Activated CD8-positive, alpha-beta memory T cell treated with anti-CD3 and anti-CD28 coated beads for 48 hours (primary cell): ENCODE measurements at places on chromosomes 6 and 20.

DNA sequence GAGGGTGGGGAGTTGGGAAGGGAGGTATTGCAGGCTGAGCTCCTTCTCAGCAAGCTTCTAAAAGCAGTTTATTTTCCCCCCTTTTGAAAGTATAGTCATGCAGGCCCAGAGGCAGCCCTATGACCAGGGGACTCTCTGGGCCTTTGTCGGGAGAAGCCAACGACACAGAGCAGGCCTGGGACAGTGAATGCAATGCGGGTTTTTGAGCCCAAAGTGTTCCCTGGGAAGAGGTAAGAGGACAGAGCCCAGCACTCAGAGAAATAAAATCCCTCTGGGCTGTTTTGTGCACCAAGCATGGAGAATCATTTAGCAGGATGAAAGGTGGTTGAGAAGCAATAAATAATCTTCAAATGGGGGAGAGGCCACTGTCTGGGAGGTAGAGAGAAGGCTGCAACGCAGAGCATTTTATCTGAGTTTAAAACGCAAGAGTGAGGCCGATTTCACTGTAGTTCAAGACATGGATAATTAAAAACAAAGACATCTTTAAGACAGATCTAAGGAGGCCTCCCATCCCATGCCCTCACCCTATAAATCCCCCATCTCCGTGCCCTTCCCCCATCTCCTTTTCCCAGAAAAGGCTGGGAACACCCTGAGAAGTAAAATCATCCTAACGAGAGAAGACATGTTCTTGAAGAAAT lies 237.5 kb downstream of the CDC5L start:
- DNase-seq = no peak

- no peak for DNase-seq
These were observed 27.8 kb downstream of the ADGRG6 start for GRCh38 chr6:142329486-142330113.

DNA sequence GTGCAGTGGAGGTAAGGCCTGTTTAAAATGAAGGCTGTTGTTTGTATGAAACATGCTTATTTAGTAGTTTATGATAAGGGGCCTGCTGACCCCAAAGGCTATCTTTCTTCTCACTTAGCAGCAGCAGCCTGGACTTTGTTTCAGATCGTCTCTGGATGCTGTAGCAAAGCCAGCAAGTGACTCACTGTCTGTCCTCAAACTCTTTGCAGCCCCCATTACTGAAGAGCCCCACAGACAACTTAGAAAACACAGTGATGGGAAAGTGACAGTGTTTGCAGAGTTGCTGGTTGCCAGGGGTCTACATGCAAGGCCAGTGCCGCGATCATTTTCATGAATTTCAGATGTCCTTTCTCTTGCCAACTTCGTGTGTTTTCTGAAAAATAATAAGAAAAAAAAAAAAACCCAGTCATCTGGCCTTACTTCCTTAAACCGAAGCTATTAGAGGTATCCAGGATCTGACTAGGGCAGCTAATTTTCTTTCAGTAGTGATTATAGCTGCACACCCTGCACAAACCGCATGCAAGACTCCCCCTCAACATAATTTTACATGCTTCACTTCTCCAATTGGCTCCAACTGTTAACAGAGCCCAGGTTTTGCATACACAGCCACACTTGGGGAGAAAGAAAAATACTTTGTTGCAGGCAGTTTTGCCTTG lies 11.6 kb upstream of the F13A1 start:
- DNase-seq = no peak

DNA sequence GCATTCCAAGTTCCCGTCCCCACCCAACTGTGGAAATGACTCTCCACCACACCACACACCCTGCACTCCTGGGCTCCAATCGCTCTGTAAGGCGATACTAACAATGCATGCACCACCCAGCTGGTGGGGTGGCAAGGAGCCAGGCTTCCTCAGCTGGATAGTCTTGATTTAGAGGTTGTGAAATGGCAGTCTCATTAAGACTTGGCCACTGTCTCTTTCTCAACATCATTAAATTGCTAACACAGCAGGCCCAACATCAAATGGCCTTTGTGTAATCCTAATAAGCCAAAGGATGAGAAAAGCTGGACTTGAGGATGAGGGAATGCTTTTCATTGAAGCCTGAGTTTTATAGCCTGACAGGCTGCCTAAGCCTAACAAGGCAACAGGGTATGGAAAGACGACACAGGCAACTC lies 223.7 kb downstream of the GMDS start:
- DNase-seq = no peak

DNA sequence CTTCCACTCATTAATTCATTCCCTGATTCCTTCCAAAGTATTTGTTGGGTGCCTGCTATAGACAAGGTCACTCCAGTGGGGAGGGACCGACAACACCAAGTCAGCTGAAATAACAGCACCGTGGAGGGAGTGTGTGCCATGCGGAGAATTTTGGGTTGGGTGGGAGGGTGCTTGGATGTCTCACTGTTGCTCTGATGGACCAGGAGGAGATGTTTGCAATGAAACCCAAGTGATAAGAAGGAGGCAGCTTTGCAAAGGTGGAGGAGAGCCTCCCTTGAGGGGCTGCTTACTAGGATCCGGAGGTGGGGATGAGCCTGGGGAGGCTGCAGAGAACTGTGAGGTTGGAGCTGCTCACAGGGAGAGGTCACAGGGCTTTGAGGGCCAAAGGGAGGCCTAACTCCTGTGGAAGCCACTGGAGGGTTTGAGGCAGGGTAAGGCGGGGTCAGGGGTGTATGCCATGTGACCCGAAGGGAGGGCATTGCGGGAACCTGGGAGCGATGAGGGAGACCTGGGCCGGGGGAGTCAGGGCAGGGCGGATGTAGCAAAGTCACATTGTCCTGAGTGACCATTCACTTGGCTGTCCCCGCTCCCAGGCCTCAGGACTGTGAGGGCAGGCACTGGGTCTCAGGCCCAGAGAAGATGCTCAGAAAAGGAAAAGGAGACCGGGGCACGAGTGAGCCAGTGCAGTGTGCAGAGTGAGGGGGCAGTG lies 124.5 kb downstream of the PHACTR3 start:
- DNase-seq = no peak

- DNase-seq = no peak
These were observed 88.8 kb downstream of the PCSK2 start for GRCh38 chr20:17315407-17316231.

DNA sequence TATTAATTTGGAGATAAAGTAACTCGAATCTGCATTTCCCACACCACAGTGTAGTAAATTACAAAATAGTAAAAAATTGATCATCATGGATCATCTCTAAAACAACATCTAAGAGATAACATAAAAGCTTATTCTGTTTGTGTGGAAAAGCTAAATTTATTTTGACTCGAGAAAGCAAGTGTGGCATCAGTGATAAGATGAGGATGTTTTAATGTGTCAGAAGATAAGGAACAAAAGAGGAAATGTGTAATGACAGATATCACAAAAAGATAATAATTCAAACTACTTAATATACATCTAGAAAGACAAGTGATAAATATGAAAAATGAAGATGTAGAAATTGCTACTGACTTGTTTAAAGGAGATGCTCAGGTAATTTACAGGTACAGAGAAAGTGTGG lies 74.1 kb downstream of the DNAH8 start:
- no peak for DNase-seq

DNA sequence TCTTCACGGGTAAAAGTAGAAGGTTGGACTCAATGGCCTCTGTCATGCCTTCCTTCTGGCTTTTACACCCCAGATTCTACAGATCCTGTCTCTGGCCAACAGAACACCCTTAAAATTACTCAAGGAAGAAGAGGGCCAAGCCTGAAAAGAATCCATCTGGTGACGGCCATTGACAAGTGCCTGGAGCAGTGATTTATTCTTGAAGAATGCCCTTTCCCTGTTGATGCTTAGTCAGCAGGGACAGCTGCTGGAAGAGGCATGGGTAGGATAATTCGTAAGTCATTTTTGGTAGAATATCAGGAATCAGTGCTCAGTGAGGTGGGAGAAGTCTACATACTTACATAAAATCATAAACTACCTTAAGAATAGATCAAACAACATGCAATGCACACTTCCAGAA lies 397.9 kb downstream of the SAMD5 start:
- no peak for DNase-seq

DNA sequence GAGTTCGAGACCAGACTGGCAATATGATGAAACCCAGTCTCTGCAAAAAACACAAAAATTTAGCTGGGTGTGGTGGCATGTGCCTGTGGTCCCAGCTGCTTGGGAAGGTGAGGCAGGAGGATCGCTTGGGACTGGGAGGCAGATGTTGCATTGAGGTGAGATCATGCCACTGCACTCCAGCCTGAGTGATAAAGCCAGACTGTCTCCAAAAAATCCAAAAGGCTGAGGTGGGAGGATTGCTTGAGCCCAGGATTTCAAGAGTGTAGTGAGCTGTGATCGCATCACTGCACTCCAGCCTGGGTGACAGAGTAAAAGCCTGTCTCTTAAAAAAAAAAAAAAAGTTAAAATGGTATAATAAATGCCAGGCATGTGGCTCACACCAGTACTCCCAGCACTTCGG lies 1.3 kb upstream of the PTCRA start:
- DNase-seq = no peak

DNA sequence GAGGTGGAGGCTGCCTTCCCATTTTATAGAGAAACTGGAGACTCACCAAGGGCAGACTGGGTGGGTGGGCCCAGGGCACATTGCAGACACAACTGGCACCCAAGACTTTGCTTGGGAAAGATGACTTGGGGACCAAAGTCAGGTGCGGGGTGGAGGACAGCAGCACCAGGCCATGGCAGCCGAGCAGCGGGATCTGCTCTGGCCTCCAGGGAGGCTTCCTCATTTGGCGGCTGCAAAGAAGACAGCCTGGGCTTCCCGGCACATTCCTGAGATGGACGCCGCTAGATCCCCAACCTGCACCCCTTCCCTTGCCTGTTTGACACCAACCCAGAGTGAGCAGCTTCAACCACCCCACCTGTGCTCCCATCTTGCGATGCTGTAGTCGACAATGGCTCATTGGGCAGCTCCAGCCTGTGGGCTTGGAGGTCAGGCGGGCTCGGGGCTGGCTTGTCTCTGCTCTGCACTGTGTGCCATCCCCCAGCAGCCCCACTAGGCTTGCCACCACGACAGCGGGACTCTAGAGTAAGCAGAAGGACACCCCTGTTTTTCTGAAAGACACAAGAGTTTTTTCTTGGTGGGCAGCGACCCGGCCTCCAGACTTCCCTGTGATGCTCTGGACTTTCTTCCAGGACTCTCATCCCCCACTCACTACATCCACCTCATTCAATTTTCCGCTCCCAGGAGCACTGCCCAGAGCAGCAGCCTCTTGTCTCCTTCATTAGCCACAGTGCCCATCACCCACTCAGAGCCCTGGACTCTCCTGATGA lies 184.9 kb upstream of the CST7 start:
- DNase-seq = no peak

- no peak for DNase-seq
These were observed 137.0 kb upstream of the PREP start for GRCh38 chr6:105539911-105540310.

DNA sequence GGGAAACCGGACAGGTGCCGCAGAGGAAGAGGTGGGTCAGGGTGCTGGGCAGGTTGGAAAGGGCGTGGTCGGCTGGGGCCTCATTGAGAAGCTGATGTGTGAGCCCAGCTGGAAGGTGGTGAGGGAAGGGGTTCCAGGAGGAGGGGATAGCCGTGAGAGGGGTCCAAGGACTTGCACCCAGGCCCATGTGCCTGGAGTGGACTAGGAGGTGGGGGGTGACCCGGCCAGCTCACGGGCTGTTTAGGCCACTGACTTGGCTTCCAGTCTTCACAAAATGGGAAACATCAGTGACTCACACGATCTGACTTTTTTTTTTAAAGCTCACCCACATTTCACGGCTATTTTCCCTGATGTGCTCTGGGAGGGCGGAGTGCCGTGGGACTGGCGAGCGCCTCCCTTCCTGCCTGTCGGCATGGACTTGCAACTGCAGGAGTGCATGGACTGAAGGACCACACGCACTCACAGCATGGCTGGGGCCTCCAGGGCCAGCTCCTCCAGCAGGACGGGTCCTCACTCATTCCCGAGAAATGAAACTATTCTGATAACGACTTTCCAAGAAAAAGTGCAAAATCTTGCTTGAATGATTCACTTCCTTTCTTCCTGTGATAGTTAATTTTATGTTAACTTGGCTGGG lies 13.5 kb upstream of the PDE10A start:
- DNase-seq = no peak

DNA sequence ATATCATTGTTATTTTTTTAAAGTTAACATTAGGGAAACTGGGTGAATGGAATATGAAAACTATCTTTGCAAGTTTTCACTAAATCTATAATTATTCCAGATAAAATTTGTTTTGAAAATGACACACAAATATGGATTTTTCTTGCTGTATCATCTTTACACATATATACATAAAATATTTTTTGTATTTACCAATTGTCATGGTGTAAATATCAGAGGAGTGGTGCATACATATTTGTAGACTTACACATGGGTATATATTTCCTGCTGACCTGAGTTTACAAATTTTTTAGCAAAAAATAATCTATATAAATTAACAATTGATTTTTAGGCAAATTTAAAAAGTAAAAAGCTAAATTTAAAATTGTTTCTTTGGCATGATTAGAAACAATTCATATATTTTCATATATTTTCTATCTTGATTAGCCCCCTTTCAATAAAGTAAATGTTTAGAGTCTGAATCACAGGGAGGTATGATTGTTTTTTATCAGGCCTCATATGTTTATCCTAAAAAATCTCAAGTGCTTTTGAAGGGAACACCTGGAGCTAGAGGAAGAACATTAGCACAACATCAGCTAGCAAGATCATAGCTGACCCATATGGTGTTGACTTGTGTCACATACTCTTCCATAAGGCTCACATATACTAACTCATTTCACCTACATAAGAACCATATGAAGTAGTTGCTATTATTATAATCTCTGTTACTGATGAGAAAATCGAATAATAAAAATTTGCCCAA lies 671.8 kb upstream of the GJE1 start:
- no peak for DNase-seq

GRCh38 chr6:88709819-88710246 lies 253.6 kb downstream of the RNGTT start:
- DNase-seq = no peak

DNA sequence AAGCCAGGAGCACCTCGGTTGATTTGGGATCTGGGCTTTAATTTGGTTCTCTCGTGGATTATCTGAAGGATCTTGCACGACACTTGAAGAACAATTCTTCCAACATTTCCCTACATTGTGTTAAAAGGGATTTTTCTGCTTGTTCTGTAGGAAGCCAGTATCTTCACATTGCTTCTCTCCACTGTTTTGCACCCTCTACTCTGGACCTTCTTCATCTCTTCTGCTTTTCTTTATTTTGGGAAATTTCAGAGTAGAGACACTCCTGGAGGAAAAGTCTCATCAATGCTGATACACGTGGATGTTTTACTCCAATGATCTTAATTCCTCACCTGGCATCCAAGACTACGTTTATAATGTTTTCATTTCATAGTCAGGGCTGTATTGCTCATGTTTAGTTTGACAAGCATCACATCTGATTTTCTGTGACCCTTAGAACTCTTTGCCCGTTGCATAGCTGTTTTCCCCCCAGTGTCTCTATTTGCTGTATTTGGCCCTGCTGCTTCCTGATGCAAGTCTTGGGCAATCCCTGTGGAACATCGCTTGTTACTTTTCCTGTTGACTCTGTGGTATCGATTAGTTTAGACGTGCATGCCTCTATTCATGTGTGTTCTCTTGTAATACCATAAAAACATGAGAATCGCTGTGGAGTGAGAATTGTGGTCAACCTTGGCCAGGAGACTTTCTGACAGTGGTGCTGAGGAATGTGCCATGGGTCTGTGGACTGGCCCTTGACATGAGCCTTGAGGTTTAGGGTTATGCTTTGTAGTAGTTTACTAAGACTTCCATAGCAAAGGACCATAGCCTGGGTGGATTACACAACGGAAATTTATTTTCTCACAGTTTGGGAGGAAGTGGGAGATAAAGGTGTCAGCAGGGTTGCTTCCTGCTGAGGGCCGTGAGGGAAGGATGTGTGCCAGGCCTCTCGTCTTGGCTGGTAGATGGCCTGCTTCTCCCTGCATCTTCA lies 12.5 kb downstream of the PLCB1 start:
- no peak for DNase-seq
